Breast epithelium (tissue), 4 donors: ENCODE measurements at places on chromosomes 5 and 9. TPM values are rescaled to one million over a fixed set of nuclear protein-coding genes. Genes with fewer than 3 reads are reported as not detected.

DNA sequence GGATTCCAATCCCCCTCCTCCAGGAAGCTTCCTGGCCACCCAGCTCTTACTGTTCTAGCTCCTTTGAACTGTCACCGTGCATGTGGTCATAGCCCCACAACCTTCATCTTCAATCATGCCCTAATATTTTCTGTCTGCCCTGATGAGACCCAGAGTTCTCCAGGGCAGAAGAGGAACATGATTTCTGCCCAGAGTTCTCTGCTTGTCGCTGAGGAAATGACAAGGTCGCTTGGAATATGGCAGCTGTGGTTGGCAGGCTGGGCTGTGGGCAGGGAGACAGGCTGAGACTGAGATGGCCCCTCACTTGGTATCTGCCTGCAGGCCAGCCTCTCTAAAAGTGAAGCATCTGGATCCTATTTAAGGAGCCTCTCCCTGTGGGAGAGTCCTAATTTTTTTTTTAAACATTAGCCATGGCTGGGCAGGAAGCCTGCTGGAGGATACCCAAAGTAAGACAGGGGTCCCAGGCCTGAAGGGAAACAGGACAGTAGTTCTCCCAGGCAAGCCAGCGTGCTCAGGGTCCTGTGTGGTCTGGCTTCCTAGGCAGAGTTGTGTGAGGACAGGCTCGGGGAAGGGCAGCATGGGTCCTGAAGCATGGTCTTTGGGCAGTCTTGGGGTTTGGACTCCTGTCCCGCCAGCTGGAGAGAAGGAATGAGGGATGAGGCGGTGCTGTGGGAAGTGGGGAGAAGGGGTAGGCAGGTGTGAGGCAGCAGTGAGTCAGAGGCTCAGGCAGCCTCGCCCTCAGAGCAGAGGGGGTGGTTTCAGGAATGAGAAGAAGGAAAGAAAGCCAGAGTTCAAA is 242.1 kb downstream of the FSTL4 start:
- no peaks in the 10 kb centered on the region for H3K4me1 ChIP-seq

GRCh38 chr5:176619203-176619568 is 9.2 kb upstream of the GPRIN1 start:
- H3K4me3 ChIP-seq = peak overlapping the region; percentile 7
- H3K36me3 ChIP-seq = no peaks in the 10 kb centered on the region
- H3K27me3 ChIP-seq = peaks cover 84% of the 10 kb centered on the region
- peaks cover 11% of the 10 kb centered on the region for H3K4me1 ChIP-seq

DNA sequence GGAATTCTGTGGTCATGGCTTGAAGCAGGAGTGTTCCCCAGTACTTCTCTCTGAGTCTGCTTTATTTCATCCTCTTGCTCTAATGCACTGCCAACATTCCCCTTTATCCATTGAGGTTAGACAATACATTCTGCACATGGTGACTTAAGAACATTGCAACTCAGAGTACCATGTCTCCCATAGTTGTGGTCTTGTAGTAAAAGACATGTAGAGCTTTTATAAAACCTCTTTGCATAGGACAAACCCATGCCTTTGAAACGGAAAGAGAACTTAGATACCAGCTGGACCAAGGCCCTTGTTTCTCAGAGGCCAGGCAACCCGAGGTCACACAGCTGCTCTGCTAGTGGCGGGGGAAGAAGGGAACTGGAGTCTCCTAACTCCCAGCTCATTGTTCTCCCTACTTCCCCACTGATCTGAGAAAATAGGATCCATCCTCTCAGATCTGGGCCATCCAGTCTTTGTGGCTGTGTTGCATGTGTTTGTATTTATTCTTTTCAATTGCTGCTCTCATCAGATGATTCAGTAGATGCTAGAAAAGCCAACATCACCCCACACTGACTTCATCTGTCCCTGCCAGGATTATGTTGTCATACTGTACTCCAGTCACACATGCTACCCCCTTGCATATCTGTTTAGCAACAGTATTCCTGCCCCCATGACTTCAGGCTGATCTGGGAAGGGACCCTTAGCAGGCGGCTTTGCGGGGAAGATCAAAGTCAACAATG is 236.9 kb downstream of the SAXO1 start:
- H3K27me3 ChIP-seq = no peaks in the 10 kb centered on the region
- H3K36me3 ChIP-seq = no peaks in the 10 kb centered on the region
- DNase-seq = no peak
- no peak overlapping the region for H3K4me3 ChIP-seq

DNA sequence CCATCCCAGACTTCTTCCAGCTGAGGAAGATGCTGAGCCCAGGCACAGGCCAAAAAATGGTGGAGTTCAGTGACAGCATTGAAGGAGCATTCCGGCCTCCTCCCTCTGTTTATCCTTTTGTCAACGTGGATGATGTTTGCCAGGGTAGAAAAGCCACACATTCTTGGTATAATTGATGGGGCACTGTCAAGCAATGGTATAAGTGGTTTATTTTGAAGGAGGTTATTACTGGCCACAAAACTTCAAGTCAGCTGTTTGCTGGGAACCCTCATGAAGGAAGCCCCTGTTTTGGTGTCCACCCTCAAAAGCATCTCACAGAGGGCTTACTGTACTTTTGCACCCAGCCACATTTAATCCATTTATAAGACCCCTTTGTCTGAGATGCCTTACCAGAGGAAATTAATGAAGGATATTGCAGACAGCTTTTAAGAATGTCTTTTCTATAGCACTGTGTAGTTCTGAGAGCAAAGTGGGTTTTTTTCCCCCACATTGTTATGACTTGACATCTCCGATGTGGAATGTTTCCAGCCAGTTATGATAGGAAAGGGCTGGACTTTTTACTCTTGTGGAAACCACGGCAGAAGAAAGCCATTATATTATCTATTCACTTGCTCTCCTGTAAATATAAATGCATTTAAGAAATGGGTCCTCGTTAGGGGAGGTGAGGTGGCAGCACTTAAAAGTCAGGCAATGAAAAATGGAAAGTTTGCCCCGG is 95.5 kb upstream of the SPATA31D4 start:
- no peaks in the 10 kb centered on the region for H3K27me3 ChIP-seq
- H3K4me1 ChIP-seq = no peaks in the 10 kb centered on the region
- no peak overlapping the region for H3K4me3 ChIP-seq
- H3K27ac ChIP-seq = no peak overlapping the region

GRCh38 chr9:13189362-13189761 is 90.1 kb downstream of the MPDZ start:
- H3K27ac ChIP-seq = no peak overlapping the region
- no peak overlapping the region for H3K4me3 ChIP-seq
- H3K27me3 ChIP-seq = no peaks in the 10 kb centered on the region
- DNase-seq = no peak

GRCh38 chr9:108219664-108220063 is 636.1 kb downstream of the ACTL7B start:
- H3K27me3 ChIP-seq = no peaks in the 10 kb centered on the region
- no peak overlapping the region for H3K27ac ChIP-seq
- no peak overlapping the region for H3K4me3 ChIP-seq
- no peaks in the 10 kb centered on the region for H3K36me3 ChIP-seq
- no peaks in the 10 kb centered on the region for H3K4me1 ChIP-seq
- DNase-seq = no peak

GRCh38 chr9:111231801-111232580 is 98.0 kb downstream of the OR2K2 start:
- no peaks in the 10 kb centered on the region for H3K27me3 ChIP-seq
- H3K4me1 ChIP-seq = no peaks in the 10 kb centered on the region
- no peak overlapping the region for H3K4me3 ChIP-seq
- no peak overlapping the region for H3K27ac ChIP-seq
- no peaks in the 10 kb centered on the region for H3K36me3 ChIP-seq

DNA sequence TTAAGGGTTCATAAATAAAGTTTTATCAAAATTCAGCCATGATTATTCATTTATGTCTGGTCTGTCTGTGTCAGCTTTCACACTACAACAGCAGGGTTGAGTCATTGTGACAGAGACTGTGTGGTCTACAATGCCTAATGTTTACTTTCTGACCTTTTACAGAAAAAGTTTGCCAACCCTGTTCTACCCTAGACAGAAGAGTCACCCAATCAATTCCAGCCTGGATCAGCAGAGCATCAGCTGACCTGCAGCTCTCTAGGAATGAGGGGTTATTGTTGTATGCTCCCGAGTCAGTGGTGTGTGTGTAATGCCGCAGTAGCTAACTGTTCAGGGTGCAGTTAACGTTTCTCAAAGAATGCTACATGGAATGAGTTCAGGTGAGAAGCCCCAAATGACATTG is 87.3 kb downstream of the HRH2 start:
- H3K4me3 ChIP-seq = no peak overlapping the region
- H3K27me3 ChIP-seq = no peaks in the 10 kb centered on the region
- no peaks in the 10 kb centered on the region for H3K36me3 ChIP-seq
- H3K4me1 ChIP-seq = no peaks in the 10 kb centered on the region

The SPINK5 gene
- total RNA-seq = not detected

The C9orf50 gene
- total RNA-seq = not detected

The PTGS1 gene
- total RNA-seq = 4.5 TPM

The CCNJL gene
- total RNA-seq = 0.32 TPM
